Breast epithelium (tissue), 4 donors: ENCODE measurements at places on chromosomes 6 and 20.

- no peak for DNase-seq
Observed at GRCh38 chr20:35199740-35200139, 26.8 kb upstream of the MMP24 start.

DNA sequence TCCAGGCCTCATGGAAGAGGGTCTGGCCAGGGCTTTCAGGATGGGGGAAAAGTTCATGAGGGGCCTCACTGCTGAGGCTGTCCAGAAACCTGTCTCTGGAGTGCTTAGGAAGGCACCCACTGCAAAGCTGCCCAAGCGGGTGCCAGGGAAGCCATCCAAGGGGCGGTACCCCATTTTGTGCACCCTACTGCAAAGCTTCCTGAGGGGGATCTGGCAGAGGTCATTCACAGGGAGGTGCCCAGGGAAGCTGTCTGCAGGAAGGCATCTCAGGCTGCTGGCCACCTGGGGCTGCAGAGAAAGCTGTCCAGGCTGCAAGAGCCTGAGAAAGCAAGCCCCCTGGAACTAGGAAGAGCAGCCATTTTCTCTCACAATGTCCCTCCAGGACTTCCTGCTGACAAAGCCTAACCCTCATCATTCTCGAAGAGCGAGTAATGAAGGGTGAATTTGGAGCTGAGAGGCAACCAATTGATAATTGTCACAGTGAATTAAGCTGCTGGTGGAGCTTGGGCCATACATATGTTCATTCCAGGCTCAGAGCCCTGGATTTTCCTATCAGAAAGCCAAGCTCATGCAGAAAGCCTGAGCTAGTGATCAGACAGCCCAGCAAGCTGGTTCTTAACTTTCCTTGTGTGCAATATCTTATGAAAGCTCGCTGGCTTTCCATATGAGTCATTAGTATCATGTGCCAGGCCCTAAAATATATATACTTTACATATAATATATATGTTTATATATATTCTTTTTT is 62.2 kb upstream of the SLC22A16 start:
- no peak for DNase-seq

- DNase-seq, result no peak
Observed at GRCh38 chr6:37359039-37359438, 5.3 kb downstream of the RNF8 start.

DNA sequence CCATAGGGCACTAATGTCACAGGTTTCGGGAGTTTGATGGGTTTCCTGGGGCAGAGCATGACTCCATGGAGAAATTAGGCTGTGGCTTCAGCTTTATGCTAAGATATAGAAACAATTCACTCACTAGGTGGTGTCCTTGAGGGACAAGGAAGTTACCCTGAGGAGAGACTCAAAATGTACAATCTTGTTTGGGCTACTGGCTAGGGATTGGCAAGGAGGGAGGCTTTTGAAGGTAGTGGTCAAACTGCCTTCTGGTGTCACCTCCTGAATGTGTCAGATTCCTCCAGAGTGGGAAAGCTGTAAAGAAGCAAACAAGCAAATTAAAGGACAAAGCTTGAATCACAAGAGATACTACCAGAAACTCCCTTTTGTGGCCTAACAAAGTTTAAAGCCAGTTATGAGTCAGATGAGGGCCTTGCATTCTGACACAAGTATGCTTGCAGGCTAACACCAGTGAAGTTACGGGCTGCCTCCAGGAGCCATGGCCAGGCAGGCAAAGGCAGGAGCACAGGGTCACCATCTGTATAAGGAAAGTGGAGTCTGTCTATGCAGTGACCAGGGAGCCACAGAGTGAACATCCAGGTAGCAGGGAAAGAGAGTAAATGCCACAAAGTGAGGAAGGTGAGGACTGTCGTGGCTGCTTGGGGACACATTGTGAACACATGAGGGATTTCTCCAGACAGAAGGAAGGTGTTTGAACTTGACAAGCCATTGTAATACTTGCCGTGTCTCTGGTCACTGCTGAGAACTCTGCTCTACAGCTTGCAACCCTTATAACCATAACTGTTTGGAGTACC is 107.7 kb upstream of the DTNBP1 start:
- DNase-seq, result no peak

GRCh38 chr20:19658137-19658536 is 99.9 kb upstream of the RIN2 start:
- no peak for DNase-seq

GRCh38 chr6:158068893-158069799 is 87.5 kb downstream of the SYNJ2 start:
- peak; percentile 73 for DNase-seq

- DNase-seq, result no peak
Observed at GRCh38 chr20:59631751-59632540, 27.6 kb downstream of the PHACTR3 start.

DNA sequence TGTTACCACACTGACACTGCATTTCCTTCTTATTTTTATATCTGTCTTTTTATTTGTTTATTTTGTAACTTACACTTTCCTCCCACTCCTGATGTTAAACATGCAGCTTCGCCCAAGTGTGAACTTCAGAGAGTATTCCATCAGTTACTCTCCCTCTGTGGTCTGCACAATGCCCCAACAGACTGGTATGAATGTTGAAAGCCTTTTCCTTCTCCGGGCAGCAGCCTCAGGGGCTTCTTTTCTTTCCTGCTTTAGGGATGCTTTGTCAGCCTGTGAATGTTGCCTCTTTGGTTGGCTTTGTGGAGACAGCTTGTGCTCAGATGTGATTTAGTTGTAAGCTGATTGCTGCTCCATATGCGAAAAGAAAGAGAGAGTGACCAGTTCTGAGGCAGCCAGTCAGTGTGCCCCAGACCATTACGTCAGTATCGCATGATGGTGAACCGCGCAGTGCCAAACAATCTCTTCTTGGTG is 44.0 kb downstream of the SMPDL3A start:
- DNase-seq, result no peak

DNA sequence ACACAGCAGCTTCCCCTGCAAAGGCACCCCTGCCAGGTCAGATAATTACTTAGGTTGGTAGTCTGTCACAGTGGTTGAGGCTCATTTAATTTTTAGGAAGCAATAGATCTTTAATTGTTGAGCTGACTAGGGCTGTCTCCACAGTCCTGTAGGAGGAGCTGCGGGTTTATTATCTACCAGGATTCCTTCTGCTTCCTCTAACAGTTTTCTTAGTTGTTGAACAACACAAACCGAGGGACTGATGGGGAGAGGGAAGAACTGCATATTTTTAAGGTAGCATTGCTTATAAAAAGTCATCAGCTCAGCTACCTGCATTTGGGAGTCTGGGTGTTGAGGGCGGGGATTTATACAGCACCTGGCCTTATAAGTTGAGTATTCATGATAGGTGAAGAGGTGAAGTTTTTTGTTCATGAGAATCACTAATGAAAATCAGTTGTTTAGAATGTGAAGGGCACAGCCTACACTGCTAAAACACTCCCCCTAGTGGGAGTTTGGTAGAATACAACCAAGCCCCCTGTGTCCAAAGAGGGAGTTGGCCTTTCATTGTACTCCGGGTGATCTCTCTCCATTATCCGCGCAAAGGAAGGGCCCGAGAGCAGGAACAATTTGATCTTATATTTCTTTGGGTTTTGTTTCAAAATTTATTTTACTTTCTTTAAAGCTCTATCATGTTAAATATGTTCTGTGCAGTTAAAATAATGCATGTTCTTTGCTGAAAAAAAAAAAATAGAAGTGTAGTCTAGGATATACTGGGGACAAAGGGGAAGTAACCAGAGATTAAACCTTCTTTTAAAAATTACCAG is 69.6 kb downstream of the SSR1 start:
- no peak for DNase-seq
